ENCODE measurements at places on chromosomes 3 and 15.

DNA sequence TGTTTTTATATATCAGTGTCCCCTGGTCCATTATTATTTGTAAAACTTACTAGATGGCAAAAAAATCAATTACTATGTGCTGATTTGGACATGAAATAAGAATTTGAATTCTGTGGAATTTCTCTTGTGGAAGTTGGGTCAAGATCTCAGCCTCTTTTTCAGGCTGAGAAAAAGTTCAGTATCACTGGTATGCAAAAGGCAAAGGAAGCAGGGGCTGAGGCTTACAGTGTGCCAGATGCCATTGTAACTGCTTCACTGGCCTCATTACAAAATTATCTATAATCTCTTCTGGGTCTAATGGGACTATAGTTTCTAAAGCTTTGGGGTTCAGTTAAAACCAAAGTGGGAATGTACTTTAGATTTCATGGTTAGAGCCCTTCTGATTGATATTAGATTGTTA, 125.9 kb upstream of the SLC7A14 start:
- DNase-seq, result no peak
- H3K4me1 ChIP-seq, result no peaks in the 10 kb centered on the region
- peaks cover 23% of the 10 kb centered on the region for H3K36me3 ChIP-seq
- no peak overlapping the region for H3K27ac ChIP-seq
- H3K4me3 ChIP-seq, result no peak overlapping the region

DNA sequence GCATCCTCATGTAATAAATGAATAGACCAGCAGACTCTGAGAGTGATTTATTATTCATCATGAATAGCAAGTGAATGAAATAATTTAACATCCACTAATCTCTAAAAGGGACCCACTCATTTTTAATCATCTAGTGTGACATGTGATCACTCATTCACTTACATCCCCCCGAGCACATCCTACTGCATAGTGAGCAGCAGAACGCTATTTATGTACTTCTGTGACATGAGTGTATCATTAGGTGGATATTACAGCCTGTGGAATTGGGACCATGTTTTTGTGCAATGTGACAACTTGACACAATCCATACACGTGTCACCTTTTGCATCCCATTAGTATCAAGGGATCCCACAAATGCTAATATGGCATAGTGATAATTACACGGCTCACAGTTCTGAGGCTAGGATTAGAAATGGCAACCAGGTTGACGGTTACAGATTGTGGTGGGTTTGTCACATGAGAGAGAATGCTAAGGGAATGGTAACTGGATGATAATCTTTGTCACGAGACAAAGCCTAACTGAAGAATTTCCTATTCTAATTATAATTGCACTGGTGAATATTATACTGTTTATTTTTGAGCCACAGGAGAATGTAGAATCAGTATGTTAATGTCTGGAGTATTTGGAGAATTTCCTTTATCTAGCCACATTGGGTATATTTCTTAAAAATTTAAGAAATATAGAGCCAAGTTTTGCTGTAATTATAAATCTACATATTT, 595.2 kb upstream of the TBL1XR1 start:
- no peak for DNase-seq
- no peak overlapping the region for H3K27ac ChIP-seq
- peaks cover 4% of the 10 kb centered on the region for H3K4me1 ChIP-seq
- H3K36me3 ChIP-seq, result no peaks in the 10 kb centered on the region

DNA sequence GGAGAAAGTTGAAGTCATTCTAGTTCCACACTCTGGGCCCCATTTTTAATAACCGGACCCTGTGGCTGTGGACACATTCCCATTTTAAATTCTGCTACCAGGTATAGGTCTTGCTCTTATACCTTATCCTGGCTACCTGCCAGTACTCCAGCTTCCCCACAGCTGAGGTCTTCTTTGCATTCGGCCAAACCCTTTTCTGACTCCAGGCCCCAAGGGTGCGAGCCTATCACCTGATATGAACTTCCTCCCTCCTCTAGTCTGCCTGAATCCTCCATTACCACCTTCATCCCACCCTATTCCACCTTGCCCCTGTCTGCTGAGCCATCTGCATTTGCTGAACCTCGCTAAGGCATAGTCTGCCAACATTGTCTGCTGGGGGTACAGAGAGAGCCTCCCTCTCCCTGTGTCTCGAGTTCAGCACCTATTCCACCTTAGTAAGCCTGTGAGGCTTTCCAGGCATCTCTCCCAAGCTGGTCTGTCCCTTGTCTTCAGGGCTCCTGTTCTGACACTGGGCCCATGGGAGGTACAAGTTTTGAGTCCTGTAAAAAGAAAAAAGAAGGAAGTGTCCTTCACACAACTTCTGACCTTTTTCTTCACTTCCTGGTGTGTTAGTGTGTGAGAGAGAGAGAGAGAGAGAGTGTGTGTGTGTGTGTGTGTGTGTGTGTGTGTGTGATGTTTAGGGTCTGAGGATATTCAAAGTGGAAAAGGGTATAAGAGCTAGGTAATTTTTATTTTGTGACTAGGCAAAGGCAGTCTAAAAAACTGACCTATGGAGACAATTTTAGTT, 27.0 kb downstream of the PDE8A start:
- H3K36me3 ChIP-seq, result no peaks in the 10 kb centered on the region
- no peak overlapping the region for H3K4me3 ChIP-seq
- DNase-seq, result no peak

- no peak for DNase-seq
- H3K27ac ChIP-seq, result peak overlapping the region; percentile 21
- H3K4me3 ChIP-seq, result no peak overlapping the region
- H3K27me3 ChIP-seq, result no peaks in the 10 kb centered on the region
Measured at GRCh38 chr3:61701011-61701410, 139.6 kb downstream of the PTPRG start.

- H3K27ac ChIP-seq, result no peak overlapping the region
- DNase-seq, result no peak
- H3K27me3 ChIP-seq, result peaks cover 90% of the 10 kb centered on the region
- H3K4me3 ChIP-seq, result no peak overlapping the region
Measured at GRCh38 chr15:45133561-45133920, 3.7 kb downstream of the DUOX1 start.

- H3K36me3 ChIP-seq, result peaks cover 24% of the 10 kb centered on the region
- peaks cover 23% of the 10 kb centered on the region for H3K4me1 ChIP-seq
- H3K4me3 ChIP-seq, result peak overlapping the region; percentile 94
- peaks cover 10% of the 10 kb centered on the region for H3K27me3 ChIP-seq
Measured at GRCh38 chr15:41115161-41115651, 874 bp downstream of the INO80 start.

DNA sequence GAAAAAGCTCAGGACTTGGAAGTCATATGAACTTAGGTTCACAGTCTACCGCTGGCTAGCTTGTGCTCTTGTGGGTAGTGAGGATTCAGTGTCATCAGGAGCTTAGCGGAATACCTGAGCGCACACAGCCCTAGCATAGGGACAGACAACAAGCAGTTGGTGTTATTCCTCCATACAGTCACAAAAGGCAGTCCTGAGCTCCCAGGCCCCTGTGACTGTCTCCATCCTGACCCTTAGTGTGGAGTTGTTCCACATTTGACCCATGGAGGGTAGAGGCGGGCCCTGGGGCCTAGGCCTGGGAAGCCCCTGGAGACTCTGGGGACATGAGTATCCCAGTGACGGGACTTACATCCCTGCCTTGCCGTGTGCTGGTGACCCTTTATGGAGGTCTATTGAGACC, 131.5 kb upstream of the PLXNA1 start:
- H3K4me3 ChIP-seq, result no peak overlapping the region
- H3K4me1 ChIP-seq, result peaks cover 34% of the 10 kb centered on the region
- no peak for DNase-seq
- H3K27ac ChIP-seq, result no peak overlapping the region
- H3K36me3 ChIP-seq, result no peaks in the 10 kb centered on the region

DNA sequence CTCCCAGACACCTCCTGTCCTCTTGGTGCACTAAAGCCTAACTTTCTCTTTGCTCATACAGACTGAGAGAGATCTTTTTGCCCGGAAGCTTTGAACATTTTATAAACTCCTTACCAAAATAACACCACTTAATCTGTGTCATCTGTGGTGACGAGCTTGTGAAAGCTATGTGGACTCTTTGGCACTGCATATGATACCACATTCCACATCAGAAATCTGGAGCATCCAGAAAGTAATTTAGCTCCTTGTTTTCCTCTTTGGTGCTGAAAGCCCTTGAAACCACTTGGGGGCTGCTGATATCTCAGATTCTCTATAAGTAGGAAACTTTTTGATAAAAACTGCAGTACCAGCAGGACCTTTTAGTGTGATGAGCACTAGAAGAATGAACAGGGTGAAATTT, 128.3 kb downstream of the ALCAM start:
- peak overlapping the region; percentile 17 for H3K27ac ChIP-seq
- H3K4me3 ChIP-seq, result no peak overlapping the region
- peaks cover 22% of the 10 kb centered on the region for H3K4me1 ChIP-seq
- peaks cover 41% of the 10 kb centered on the region for H3K36me3 ChIP-seq
- DNase-seq, result no peak

- H3K27ac ChIP-seq, result no peak overlapping the region
- no peak overlapping the region for H3K4me3 ChIP-seq
- H3K27me3 ChIP-seq, result peaks cover 5% of the 10 kb centered on the region
- H3K36me3 ChIP-seq, result no peaks in the 10 kb centered on the region
Measured at GRCh38 chr3:131082871-131083863, 56.5 kb downstream of the NEK11 start.

- no peak for DNase-seq
- no peak overlapping the region for H3K27ac ChIP-seq
- H3K36me3 ChIP-seq, result peaks cover 60% of the 10 kb centered on the region
- peaks cover 19% of the 10 kb centered on the region for H3K27me3 ChIP-seq
- peaks cover 24% of the 10 kb centered on the region for H3K4me1 ChIP-seq
Measured at GRCh38 chr3:128080323-128081080, 28.3 kb downstream of the SEC61A1 start.

- H3K4me1 ChIP-seq, result peaks cover 21% of the 10 kb centered on the region
- H3K27me3 ChIP-seq, result peaks cover 5% of the 10 kb centered on the region
Measured at GRCh38 chr15:52567871-52568600, 794 bp downstream of the ARPP19 start.

DNA sequence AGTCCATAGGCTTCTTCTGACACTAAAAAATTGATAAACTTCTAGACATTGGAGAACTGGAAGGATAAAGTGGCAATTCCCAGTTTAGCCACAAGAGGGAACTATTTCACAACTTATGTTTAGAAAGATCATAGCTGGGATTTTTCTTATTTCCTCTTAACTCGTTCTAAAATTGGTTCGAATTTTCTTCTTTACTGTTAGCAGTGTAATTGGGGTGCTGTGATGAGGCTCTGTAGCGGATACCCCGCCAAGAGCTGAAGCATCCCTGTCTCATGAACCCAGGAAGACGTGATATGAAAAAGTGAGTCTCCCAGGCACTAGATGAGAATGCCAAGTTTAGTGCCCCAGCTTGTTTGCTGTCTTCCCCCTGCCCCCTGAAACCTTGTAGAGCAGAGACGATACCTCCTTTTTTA, 85.1 kb downstream of the PDCD6IP start:
- no peaks in the 10 kb centered on the region for H3K36me3 ChIP-seq
- peak overlapping the region; percentile 77 for H3K4me3 ChIP-seq
- H3K27ac ChIP-seq, result peak overlapping the region; percentile 9
- peaks cover 50% of the 10 kb centered on the region for H3K4me1 ChIP-seq
- peaks cover 4% of the 10 kb centered on the region for H3K27me3 ChIP-seq
- DNase-seq, result peak; percentile 28

DNA sequence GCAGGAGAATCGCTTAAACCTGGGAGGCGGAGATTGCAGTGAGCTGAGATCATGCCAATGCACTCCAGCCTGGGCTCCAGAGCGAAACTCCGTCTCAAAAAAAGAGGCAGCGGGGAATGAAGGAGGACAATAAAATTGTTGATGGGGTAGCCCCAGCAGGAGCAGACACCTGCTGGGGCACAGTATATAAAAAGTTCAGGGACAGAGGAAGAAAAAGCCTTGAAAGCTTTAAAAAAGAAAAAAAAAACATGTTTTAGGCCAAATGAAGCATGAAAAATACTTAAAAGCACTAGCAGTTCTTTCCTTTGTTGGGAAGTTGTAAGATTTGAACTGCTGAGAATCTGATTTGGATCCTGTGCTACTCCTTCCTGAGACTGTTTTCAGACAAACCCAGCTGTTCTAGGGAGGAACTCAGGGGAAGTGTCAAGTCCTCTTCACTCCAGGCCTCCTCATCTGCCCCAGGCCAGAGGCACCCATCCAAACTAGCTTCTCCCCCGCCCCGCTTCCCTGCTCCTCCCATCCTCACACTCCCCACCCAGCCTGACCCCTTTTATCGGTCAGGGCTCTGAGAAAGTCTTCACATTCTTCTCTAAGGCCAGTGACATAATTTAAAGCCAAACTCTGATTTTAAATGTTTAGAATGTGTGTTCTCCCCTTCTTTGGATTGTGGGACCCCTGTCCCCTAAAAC, 4.9 kb downstream of the IL17RD start:
- no peaks in the 10 kb centered on the region for H3K27me3 ChIP-seq
- peak overlapping the region; percentile 74 for H3K4me3 ChIP-seq
- no peaks in the 10 kb centered on the region for H3K36me3 ChIP-seq
- H3K27ac ChIP-seq, result peak overlapping the region; percentile 96

- peaks cover 22% of the 10 kb centered on the region for H3K4me1 ChIP-seq
- H3K4me3 ChIP-seq, result no peak overlapping the region
- no peak overlapping the region for H3K27ac ChIP-seq
- no peaks in the 10 kb centered on the region for H3K36me3 ChIP-seq
Measured at GRCh38 chr3:14532691-14533456, 7.3 kb downstream of the GRIP2 start.

- DNase-seq, result peak; percentile 52
- peak overlapping the region; percentile 68 for H3K4me3 ChIP-seq
- H3K4me1 ChIP-seq, result peaks cover 55% of the 10 kb centered on the region
Measured at GRCh38 chr15:90184119-90184785, 16.9 kb upstream of the SEMA4B start.

- H3K4me1 ChIP-seq, result peaks cover 24% of the 10 kb centered on the region
- H3K27ac ChIP-seq, result peak overlapping the region; percentile 0
- H3K4me3 ChIP-seq, result no peak overlapping the region
- DNase-seq, result no peak
- no peaks in the 10 kb centered on the region for H3K27me3 ChIP-seq
Measured at GRCh38 chr15:84791763-84792162, 25.4 kb upstream of the ALPK3 start.

- no peak overlapping the region for H3K4me3 ChIP-seq
- H3K36me3 ChIP-seq, result peaks cover 76% of the 10 kb centered on the region
- H3K27me3 ChIP-seq, result no peaks in the 10 kb centered on the region
- no peak overlapping the region for H3K27ac ChIP-seq
Measured at GRCh38 chr3:107797586-107797985, 274.8 kb downstream of the BBX start.

- no peak overlapping the region for H3K4me3 ChIP-seq
- H3K4me1 ChIP-seq, result peaks cover 26% of the 10 kb centered on the region
- no peak for DNase-seq
- no peak overlapping the region for H3K27ac ChIP-seq
- peaks cover 10% of the 10 kb centered on the region for H3K36me3 ChIP-seq
Measured at GRCh38 chr15:62083194-62084154, 16.7 kb downstream of the C2CD4A start.

DNA sequence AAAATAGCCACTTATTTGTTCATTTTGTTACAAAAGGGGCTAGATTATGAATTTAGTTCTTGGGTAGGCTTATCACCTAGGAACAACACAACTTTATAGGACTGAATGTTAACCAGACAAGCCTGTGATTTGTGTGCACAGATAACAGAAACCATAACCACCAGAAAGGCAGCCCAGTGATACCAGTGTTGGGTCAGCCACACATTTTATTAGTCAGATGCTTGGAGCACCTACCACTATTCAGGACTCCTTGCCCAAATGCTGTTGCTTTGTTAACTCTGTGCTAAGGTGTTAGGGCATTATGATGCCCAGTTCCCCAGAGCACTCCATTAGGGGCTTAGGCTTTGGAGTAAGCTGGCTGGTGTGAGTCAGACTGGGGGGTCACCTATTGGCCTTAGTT, 22.5 kb downstream of the PLCL2 start:
- no peak overlapping the region for H3K27ac ChIP-seq
- H3K27me3 ChIP-seq, result no peaks in the 10 kb centered on the region
- H3K4me1 ChIP-seq, result peaks cover 31% of the 10 kb centered on the region
- no peaks in the 10 kb centered on the region for H3K36me3 ChIP-seq

Data from nephron progenitor cell (in vitro differentiated cells).